ENCODE measurements at places on chromosomes 5 and 9.
A peak's percentile ranks its signal among the peaks of the same experiment; 100 is the strongest.

GRCh38 chr9:69759021-69759420 is 790 bp downstream of the PTAR1 start:
- no peak for DNase-seq

DNA sequence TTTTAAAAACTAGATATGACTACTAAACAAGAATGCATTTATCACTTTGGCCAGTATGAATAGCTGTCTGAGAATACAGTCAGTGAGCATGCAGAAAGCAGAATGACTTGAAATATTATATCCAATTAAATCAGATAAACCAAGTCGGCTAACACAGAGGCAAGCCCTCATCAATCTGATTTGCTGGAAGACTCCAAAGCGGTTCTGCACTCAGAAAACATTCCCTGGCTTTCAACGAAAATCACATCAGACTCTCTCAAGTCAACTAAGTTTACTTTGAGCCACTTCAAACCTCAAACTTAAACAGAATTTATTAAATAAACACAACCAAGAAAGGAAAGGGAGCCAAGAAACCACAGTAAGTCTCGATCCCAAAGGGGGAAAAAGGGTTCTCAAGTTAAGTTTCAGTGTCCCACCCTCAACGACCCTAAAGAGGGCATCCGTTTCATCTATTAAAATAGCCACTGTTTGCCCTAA is 1.4 kb downstream of the MYO10 start:
- DNase-seq = no peak

- no peak for DNase-seq
Measured at GRCh38 chr5:3598207-3598606, 2.6 kb downstream of the IRX1 start.

DNA sequence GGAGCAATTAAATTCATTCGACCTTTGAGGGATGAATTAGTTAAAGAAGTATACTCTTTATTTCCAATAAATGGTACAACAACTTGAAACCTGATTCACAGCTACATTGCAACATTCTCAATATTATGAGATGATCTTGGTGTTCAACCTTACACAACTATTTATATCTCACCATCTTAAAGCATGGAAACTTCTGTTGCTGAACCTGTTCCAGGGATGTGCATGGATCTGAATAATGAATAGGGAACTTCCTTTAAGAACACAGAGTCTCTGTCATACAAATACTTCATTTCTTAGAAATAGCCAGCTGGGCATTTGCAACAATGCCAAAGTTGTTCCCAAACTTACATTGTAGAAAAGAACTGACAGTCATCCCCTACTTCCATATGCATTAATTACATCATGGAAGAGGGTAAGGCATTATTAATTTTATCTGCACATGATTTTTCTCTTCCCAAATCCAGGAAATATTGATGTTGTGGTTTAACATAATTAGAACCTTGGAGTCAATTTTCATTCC is 39.8 kb upstream of the CCDC112 start:
- no peak for DNase-seq

DNA sequence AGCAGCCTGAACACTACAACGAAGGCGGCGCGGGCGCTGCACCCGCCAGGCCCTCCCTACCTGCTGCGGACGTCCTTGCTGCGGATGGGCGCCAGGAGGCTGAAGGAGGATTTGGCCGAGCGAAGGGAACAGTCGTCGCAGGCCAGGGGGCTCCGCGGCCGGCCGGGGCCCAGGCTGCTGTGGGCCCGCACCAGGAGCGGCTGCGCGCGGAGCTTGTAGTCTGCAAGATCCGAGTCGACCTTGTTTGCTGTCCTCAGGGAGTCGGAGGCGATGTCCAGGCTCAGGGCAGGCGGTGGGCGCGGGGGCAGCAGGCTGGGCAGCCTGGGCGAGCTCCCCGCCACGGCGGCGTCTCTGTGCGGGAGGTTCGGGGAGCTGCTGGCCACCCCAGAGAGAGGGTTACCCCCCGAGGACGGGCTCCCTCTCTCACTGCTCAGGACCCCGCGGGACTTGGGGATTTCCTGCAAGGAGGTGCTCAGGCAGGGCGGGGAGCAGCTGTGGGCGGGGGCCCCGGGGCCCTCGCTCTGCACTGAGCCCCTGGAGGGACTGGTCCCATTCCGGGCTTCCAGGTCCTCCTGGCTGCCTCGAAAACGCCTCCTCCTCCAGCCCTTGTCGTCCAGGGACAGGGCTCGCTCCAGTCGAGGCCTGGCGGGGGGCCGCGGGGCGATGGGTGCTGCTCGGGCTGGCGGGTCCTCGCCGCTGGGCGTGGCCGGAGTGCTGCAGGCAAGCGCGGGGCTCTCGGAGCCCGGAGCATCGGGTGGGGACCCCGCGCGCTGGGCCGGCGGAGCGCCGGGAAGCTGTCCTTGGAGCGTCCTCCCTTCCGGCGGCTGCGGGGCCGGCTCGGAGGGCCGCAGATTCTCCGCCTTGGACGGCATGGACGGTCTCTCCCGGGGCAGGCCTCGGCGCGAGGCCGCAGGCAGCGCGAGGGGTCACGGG is 831 bp downstream of the INPP5E start:
- peak; percentile 56 for DNase-seq

GRCh38 chr5:90368454-90369246 is 40.9 kb downstream of the CETN3 start:
- no peak for DNase-seq

DNA sequence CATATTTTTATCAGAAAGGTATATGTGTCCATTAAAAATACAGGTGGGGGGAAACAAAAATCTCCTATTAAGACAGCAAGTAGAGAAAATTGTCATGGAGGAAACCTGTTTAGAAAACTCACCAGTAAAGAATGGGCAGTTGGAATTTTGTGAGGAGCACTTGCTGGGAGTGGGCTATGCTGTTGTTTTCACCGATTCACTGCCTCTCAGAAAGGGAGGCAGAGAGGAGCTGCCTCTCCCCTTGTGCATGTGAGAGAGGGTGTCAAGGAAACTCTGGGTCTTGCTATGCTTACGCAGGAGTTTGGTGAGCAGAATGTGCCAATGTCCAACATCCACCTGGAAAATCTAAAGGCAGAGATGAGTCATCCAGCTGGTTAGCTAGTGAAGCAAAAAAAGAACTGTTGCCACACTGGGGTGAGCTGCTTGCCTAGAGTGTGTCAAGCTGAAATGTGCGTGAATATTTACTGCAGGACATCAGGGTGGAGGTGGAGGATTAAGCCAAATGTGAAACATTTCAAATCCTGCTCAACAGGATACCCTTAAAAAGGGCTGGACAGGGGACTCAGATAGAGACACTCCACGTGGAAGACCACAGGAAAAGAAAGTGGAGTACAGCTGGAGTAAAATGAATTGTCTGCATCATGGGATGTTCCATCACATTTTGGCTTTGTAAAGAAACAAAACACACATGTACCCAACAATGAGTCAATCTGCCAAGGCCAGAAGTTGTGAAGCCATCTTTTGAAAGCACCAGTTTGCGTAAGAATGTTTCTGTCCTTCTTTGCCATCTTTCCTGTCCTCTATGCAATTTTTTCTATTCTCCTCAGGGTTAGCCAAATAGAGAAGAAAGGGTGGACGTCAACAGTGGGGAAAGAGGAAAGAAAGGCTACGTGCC is 449.7 kb upstream of the MPDZ start:
- no peak for DNase-seq

GRCh38 chr9:133711428-133712220 is 26.5 kb downstream of the SARDH start:
- DNase-seq = no peak

GRCh38 chr5:79133121-79133656 is 21.6 kb downstream of the BHMT start:
- peak; percentile 53 for DNase-seq

- no peak for DNase-seq
Measured at GRCh38 chr5:109619021-109619460, 70.7 kb upstream of the MAN2A1 start.

DNA sequence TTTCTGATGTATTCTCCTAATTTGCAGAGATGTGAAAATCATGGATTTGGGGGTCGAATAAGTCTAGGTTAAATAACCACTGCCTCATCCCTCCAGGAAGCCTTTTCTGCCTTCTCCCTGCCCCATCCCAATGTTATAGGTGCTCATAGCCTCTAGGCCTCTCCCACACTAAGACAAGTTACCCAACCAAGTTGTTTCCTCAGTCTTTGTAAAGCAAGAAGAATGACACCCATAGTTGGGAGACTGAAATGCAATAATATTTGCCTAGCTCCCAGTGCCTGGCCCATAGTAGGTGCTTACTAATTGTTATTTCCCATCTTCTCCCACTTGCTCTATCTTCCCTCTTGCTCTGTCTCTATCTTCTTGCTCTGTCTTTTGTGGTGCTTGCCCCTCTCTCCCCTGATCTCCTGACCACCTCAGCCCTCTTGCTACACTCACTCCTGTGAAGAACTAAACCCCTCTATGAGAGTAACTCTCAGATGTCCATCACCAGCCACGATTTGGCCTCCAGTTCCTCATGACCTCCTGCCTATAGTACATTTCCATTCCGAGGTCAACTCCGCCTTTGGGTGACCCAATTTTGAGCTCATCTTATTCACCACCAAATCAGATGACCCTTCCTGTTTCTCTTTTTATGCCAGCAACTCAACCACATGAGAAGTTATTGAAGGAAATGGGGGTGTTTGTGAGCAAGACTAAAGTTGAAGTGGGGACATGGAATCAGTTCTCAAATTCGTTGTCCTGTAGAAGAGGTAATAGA is 7.0 kb downstream of the AFAP1L1 start:
- DNase-seq = no peak

DNA sequence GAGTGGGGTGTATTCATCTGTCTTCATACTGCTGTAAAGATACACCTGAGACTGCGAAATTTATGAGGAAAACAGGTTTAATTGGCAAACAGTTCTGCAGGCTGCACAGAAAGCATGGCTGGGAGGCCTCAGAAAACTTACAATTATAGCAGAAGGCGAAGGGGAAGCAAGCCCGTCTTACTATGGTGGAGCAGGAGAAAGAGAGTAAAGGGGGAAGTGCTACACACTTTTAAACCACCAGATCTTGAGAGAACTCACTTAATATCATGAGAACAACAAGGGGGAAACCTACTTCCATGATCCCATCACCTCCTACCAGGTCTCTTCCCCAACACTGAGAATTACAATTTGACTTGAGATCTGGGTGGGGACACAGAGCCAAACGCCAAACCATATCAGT is 12.5 kb upstream of the NREP start:
- no peak for DNase-seq

- DNase-seq = no peak
Measured at GRCh38 chr5:143759396-143760130, 52.4 kb upstream of the HMHB1 start.

DNA sequence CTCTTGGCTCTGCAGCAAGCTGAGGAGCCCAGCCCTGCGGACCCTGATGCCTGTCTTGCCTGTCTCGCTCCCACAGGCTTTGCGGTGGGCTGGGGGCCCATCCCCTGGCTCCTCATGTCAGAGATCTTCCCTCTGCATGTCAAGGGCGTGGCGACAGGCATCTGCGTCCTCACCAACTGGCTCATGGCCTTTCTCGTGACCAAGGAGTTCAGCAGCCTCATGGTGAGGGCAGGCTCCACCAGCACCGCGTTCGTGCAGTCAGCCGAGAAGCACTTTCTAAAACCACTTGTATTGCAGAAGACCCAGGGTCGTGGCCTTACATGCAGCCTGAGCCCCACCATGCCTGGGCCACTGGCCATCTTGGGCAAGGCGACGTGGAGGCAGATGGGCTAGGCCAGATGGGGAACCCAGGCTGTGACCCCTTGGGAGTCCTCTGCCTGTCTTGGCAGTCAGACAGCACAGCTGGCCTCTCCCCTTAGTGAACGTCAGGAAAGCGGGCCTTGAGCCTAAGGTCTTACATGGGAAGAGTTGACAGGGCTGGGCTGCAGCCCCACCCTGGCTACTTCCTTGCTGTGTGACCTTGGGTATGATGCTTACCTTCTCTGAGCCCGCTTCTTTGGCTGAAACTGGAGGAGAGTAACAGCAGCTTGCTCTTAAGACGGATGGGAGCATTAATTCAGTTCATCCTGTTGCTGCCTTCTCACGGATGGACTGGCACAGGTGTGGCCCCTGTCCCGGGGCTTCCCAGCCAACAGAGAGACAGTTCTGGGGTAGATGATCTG is 8.6 kb downstream of the SLC2A8 start:
- DNase-seq = no peak

- no peak for DNase-seq
Measured at GRCh38 chr5:38290028-38290653, 31.8 kb downstream of the EGFLAM start.

DNA sequence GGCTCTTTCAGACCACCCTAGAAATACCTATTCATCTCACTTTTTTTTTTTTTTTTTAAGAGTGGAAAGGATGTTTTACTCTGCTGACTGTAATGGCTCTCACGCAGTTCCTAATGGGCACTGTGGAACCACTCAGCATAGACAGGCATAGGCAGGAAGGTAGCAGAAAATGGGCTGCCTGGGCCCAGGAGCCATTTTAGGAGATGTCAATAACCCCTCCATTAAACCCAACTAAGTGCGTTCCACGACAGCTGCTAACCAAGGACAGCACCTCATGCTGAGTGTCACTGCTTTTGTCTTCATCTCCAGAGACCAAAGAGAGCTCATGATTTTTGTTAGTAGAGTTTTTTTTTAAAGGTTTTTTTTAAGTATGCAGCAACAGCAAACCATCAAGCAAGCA is 15.3 kb downstream of the MAP1B start:
- DNase-seq = no peak

DNA sequence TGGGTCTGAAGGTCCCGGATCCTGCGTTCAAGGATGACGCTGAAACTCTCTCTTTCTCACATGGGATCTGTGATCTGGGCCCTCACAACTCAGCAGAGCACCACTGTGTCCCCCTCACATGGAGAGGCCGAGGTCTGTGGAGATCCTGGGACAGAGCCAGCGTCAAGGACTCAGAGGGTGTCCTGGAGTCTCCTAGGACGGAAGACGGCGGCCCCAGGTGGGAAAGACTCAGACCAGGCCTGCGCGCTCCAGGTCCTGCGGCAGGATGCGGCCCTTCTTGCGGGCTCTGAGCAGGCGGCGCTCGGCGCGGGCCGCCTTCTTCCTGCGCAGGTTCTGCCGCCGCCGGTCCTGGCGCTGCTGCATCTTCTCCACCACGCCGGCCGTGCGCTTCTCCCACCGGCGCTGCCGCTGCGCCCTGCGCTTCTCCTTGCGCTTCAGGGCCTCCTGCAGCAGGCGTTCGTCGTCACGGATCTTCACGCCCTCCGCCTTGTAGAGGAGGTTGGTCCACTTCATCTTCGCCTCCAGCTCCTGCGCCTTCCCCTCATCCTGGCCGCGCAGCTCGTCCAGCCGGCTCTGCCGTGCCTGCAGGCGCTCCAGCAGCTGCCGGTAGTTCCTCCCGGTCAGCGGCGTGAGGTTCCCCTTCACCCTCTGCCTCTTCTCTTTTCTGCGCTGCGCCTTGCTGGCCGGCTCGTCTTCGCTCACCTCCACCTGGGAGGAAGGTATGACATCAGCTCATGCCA is 4.2 kb downstream of the SURF6 start:
- DNase-seq = no peak

GRCh38 chr5:149745212-149745942 is 15.3 kb downstream of the PPARGC1B start:
- DNase-seq = no peak

DNA sequence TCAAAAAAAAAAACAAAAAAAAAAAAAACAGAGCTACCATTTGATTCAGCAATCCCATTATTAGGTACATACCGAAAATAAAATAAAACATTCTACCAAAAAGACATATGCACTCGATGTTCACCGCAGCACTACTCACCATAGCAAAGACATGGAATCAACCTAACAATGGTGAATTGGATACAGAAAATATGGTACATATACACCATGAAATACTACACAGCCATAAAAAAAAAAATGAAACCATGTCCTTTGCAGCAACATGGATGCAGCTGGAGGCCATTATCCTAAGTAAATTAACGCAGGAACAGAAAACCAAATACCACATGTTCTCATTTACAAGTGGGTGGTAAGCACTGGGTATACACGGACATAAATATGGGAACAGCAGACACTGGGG is 21.3 kb downstream of the MRPS27 start:
- DNase-seq = no peak

All from CD4-positive, alpha-beta T cell treated with Interleukin-2 at 100 ng/mL for 4 hours (primary cell).